ENCODE measurements at places on chromosomes 1 and 21. TPM values are rescaled to one million over a fixed set of nuclear protein-coding genes. Genes with fewer than 3 reads are reported as not detected.

- no peak for DNase-seq
Measured at GRCh38 chr1:64000021-64000420, 203.4 kb upstream of the UBE2U start.

DNA sequence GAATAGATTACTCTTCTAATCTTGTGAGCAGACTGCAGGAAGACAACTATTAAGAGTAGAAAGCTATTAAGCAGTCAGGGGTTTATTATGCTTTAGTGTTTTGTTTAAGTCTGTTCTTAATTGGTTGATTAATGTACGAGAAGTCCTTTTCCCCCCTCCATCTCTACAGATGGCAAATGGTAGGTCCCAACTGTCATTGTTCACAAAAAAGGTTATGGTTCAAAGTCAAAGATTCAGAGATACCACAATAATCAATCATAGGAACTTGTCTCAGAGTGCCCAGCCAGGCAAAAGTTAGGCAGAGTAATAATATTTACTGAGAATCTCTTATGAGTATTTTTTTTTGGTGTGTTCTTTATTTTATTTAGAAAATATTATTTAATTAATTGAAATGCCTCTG lies 26.8 kb downstream of the NFIA start:
- no peak for DNase-seq

- no peak for DNase-seq
Measured at GRCh38 chr1:20533635-20534034, 18.7 kb upstream of the FAM43B start.

DNA sequence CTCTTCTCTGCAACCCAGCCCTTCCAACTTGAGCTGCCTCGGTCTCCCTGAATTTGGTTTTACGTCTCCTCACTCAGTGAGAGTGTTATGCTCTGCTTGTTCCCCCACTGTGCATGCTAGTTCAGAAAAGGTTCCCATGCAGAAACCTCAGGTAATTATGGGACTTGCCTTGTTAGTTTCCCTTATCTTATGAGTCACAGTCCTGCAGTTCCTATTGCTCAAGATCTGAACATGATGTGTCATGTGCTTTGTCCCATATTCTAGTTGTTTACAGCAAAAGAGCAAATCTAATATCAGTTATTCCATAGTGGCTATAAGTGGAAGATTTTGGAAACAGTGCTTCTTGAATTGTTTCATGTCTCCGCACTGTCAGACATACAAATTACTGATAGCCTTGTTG lies 74.4 kb downstream of the DUSP10 start:
- no peak for DNase-seq

GRCh38 chr1:1082239-1082775 lies 8.2 kb upstream of the RNF223 start:
- DNase-seq: no peak

DNA sequence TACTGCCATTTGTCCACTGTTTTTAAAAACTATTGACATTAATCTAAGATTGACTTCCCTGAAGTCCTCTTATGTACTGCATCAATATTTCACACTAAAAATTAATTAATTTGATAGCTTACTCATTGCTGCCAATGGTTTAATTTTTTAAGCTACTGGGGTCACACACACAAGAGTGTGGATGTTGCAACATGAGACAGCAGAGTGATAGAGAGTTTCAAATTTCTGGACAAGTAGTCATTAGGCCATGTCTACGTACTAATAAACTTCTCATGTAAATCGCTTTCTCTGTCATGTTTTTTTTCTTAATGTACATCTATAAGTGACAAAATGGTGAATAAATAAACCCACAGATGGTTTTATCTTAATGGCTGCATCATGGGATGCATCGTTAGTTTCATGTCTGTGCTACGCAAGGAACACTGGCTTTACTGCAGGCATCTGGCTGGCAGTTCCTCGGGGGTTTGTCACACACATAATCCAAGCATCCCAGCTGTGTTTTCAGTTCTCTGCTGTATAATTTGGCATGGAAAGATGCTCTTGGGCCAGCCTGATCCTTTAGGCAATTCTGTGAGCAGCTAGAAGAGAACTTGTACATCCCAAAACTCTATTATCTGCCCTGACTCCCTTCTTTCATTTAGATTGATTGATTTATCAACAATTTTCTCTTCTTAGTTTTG lies 16.4 kb upstream of the CHODL start:
- no peak for DNase-seq

DNA sequence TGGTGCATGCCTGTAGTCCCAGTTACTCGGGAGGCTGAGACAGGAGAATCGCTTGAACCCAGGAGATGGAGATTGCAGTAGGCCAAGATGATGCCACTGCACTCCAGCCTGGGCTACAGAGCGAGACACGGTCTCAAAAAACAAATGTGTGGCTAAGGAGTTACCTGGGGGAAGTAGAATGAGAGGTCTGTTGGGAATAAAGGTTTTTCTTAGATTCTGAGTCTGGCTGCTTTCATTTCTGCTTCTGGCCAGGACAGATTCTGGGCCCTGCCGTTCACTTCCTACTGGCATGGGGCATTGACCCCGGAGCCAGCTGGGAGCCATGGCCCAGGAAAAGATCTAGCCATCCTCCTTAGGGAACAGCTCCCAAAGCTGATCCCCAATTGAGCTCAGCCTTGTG lies 420 bp upstream of the DCDC2B start:
- no peak for DNase-seq

- DNase-seq: peak; percentile 71
Measured at GRCh38 chr21:42865776-42866160, 13.6 kb downstream of the WDR4 start.

DNA sequence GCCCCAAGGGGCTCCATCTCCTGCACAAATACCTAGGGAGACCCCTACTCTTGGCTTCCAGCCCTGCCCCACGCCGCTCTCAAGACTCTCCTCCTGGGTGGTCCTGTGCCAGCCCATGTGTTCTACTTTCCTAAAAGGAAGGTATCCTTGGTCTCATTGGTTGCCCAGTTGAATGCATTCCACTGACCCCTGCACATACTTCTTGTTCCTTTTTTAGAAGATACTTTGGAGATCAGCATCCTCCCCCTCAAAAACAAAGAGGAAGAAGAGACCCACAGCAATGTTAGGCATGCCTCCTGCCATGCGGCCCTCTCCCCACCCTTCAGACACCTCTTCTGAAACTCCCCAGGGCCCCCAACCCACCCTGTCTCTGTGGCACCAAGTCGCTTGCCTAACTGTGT lies 4.1 kb downstream of the SLAMF9 start:
- DNase-seq: no peak

DNA sequence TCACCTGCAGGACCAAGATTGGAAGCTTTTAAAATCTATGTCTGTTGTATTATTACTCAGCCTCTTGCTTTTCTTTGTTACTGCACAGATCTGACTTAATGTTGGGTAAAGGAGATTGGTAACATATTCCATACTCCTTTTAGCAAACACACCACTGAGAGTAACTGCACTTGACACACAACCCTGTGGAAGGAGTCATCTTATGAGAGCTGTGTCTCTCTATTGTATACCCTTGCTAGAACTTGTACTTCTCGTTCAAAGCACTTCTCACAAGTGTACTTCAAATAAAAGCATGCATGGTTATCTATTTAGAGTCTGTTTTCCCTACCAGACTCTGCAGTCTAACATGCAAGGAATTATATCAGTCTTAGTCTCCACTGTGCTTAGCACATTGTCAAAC lies 813.4 kb downstream of the ADGRL2 start:
- no peak for DNase-seq

GRCh38 chr1:239892602-239893001 lies 199.1 kb upstream of the FMN2 start:
- no peak for DNase-seq

DNA sequence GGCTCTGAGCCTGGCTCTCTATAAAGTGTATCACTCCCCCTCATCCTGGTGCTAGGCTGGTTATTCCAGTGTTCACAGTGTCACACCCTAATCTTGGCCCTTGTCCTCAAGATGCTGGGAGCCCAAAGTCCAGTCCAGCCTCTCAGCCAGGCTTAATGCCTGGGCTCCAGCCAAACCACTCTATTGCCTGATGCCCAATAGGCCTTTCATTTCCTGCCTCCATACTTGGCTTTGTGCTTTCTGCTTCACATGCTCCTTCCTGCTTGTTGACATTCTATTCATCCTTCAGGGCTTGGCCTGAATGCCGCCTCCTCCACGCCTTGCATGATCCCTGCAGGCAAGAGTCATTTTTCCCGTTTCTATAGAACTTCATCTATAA lies 1.7 kb downstream of the KLHDC8A start:
- no peak for DNase-seq

- DNase-seq: no peak
Measured at GRCh38 chr1:21936366-21937031, 611 bp downstream of the HSPG2 start.

- DNase-seq: no peak
Measured at GRCh38 chr1:43143441-43143888, 28.6 kb downstream of the EBNA1BP2 start.

DNA sequence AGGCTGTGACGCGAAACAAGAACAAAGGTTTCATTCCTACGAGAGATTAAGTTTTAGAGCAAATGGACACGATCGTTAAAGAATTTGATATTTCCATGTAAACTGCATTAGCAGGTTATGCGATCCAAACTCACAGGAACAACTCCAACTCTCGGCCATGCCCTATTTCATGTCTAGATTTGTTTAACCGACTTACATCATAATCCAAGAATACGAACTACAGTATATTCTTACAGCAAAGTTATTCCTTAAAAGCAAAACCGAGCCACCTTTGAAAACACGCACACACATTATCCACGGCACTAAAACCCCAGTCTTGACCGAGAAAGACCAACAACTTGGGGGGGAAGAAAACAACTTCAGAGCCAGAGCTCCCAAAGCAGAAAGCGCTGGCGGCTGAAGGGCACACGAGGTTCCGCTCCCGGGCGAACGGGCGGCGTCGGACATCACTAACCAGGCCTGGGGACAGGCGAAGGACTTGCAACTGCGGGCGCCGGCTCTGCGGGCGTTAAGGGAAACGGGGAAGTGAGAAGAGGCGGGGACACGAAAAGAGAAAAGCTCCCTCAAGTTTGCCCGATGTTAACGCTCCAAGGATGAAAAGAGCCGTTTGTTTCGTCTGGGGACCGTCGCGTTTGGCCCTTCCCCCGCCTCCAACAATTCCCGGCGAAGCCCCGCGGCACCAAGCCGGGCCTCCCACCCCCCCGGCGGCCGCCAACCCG lies 690 bp downstream of the B3GALNT2 start:
- DNase-seq: peak; percentile 78

GRCh38 chr21:45050797-45051489 lies 23.4 kb upstream of the ADARB1 start:
- no peak for DNase-seq

DNA sequence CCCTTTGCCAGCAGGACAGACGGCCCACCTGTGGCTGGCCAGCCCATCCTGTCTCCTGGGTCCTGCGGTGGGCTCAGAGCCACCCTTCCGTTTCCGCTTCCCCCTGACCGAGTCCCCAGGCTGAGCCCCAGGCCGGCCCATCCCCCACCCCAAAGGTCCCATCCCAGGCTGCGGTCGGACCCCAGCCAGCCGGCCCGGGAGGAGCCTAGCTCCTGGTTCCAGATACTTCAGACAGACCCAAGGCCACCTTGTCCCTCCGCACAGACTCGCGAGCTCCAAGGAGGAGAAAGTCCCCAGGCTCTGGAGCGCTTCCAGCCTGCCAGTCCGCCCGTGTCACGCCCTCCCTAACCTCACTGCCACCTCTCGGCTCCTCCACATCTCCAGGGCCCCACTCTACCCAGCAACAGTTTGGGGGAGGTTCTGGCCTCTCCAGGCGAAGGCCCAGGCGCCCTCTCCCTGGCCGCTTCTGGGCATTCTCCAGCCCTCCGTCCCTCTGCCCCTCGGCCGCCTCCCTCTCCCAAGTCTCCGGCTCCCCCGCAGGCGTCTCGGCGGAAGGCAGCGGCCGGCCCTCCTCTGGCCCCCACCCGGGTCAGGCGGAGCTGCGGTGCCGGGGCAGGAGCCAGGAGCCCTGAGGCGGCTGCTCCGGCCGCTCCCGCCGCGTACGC lies 835 bp downstream of the LRRN2 start:
- DNase-seq: peak; percentile 43

DNA sequence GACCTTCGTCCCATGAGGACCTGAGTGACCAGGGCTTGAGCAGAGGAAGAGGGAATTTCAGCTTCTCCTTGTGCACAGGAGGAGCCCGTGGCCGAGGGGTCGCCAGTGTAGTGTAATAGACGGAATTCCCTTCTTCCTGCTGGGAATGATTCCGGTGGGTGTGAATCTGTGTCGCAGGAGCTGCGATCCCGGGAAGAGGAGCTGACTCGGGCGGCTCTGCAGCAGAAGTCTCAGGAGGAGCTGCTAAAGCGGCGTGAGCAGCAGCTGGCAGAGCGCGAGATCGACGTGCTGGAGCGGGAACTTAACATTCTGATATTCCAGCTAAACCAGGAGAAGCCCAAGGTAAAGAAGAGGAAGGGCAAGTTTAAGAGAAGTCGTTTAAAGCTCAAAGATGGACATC lies 34.4 kb downstream of the MAP3K21 start:
- DNase-seq: no peak

DNA sequence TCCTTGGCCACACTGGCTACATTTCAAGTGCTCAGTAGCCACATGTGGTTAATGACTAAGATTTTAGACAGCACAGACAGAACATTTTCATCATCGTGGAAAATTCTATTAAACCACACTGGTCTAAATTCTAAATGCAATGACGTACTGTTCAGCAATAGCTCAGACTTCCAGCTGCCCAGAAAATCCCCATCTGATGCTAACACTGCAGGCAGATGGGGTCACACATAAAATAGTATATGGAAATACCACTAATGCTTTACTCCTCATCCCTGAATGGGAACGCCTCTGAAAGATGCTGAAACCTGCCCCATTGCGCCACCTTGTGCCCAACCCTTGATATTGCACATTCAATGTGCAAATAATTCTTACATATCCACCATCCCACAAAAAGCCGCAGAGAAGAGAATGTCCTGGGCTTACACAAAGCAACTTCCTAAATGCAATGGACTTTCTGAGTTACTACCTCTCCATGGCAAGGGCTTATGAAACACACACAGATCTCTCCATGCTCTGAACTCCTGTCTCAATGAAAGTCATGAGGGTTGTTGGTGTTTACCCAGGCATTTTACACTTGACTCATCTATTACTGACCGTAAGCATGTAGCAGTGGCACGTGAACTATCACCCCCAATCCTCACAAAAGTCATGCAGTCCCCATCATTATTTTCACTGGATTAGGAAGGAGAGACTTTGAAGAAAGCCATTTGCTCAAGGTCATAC lies 20.3 kb upstream of the SLC5A9 start:
- DNase-seq: peak; percentile 65

- no peak for DNase-seq
Measured at GRCh38 chr21:38490411-38491020, 7.8 kb downstream of the ERG start.

DNA sequence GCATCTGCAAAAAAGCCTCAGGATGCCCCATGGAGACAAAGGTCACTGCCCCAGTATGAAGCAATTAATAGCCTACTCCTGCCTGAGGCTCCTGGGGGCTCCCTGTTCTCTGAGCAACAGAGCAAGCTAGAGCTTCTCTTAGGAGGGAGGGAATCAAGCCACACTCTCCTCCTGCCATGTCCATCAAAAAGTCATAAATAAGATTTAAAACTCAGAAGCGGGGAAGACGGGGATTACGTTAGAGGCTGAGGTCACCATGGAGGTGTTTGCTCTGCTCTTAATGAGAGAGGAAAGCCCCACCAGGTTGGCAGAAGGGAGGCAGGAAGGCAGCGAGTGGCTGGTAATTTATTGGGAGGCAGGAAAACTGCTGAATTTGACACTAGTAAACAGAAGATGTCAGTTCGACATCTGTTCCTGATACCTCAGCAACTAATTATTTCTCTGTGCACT lies 98.4 kb upstream of the TNR start:
- DNase-seq: no peak

- DNase-seq: no peak
Measured at GRCh38 chr1:179714159-179714558, 28.9 kb upstream of the FAM163A start.

HPCAL4 gene
- 2.8 TPM for total RNA-seq

CD84 gene
- 2.5 TPM for total RNA-seq

SH2D2A gene
- total RNA-seq: 1.1 TPM

OR2W3 gene
- total RNA-seq: not detected

CACNA1S gene
- total RNA-seq: not detected

LAMB3 gene
- total RNA-seq: 5.0 TPM

Data from Right ventricle myocardium superior (tissue), 1 donor.